Cerebellar cortex (tissue), 1 donor: ENCODE measurements at places on chromosomes 7 and 10.

GRCh38 chr7:93980744-93981479 lies 23.2 kb downstream of the BET1 start:
- DNase-seq: no peak

DNA sequence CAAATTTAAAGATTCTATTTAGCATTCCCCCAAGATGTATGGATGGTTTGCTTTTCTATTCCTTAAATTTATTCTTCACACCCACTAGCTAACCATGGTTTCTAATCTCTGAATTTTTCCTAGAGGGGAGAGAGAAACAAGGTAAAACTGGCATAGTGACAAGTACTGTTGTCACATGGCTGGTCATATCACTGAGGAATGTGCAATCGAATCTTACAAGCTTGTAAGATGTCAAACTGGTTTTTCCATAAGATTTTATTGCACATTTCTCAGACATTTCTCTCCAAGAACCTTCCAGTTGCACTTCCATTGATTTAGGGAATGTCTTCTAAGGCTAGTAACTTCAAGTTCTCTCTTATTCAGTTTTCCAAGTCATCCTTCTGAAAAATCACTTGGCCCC lies 89.8 kb downstream of the MBL2 start:
- DNase-seq: no peak

GRCh38 chr10:69614130-69614529 lies 15.9 kb upstream of the FAM241B start:
- DNase-seq: no peak

- DNase-seq: peak; percentile 63
These were observed 997.3 kb downstream of the REEP3 start for GRCh38 chr10:64518456-64518855.

GRCh38 chr7:131546583-131547141 lies 9.8 kb downstream of the PODXL start:
- DNase-seq: peak; percentile 43

- no peak for DNase-seq
These were observed 18.8 kb upstream of the CHST12 start for GRCh38 chr7:2384354-2385243.

DNA sequence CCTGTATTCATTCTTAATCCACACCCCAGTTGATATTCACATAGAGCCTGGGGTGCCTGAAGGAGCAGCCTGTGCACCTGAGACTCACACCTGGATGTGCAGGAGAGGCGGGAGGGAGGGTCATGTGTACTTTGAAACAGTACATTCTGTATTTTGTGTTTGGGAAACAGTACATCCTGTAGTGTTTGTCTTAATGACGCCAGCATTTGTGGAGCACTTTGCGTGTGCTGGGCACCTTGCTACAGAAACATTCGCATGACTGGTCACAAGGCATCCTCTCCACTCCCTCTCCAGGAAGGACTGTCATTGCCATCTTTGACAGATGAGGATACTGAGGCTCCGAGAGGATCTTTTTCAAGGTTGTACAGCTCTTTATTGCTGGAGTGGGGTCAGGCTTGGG lies 132.1 kb downstream of the TACC2 start:
- DNase-seq: no peak

GRCh38 chr10:100182281-100182680 lies 3.5 kb downstream of the ERLIN1 start:
- DNase-seq: no peak

DNA sequence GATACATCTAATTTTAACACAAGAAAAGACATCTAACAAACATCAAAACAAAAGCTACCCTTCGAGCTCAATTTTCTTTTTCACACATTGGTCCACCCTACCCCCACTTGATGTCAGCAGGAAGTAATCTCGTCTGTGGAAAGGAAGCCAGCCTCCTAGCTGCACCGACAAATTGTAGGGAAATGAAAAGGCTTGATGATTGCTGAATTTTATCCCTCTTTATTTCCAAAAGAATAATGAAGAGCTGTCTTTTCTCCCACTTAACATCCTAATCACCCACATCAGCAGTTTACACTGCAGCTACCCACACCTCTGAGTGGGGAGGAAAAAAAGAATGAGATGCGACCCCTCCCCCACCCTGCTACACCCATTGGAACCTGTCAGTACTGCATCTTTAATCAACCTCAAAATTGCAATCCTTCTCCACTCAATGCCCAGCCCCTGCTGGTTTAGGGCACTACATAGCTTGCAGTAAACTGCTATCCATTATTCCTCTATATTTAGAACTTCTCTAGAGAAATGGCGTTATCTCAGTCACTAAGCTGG lies 10.6 kb upstream of the CPVL start:
- no peak for DNase-seq

- DNase-seq: peak; percentile 54
These were observed at the start of gene FKBP9 for GRCh38 chr7:32957326-32958045. Gene FKBP9, plus strand, starts transcription at chr7:32957440. Its CDS starts 134 bp downstream, at chr7:32957574.

- no peak for DNase-seq
These were observed 137.3 kb downstream of the TCERG1L start for GRCh38 chr10:131174211-131174565.

- DNase-seq: no peak
These were observed 11.8 kb downstream of the MET start for GRCh38 chr7:116683786-116684185.

DNA sequence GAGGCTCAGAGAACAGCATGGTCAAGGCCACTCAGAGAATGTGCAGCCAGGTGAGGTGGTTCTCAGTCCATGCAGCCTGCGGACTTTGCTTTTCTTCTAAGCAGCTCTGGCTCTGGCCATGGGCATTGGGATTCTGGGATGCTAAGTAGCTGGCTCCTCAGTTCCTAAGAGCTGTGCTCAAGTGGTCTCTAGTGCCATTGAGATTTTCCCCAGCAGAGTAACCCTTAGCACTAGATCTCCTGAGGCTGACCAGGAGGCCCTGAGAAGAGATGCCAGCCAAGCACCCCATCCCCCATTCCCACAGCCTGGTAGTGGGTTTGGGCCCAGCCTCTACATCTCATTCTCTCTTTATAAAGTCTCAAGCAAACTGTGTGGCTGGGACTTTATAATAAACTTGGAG lies 77.1 kb downstream of the KCNMA1 start:
- no peak for DNase-seq

GRCh38 chr10:29214551-29214950 lies 74.3 kb upstream of the LYZL1 start:
- DNase-seq: no peak

GRCh38 chr10:49429458-49429857 lies 33.6 kb upstream of the DRGX start:
- no peak for DNase-seq

DNA sequence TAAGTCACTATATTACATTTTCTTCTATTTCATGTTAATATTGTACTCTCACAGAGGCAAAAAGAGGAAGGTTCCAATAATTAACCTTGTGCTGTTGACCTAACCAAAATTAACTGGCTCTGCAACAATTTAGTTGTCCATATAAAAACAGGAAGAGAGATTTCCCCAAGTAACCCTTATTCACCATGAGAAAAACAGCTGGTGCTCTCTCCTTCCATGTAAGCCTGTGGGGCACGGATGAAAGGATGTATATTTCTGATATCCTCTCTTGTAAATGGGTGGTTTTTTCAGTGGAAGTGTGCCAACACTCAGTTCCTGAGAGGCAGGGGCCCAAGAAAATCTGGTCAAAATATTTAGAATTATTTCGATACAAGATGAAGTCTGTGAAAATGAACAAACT lies 358.1 kb downstream of the CRPPA start:
- DNase-seq: no peak

- DNase-seq: no peak
These were observed 176.6 kb upstream of the MKLN1 start for GRCh38 chr7:131151034-131151433.

DNA sequence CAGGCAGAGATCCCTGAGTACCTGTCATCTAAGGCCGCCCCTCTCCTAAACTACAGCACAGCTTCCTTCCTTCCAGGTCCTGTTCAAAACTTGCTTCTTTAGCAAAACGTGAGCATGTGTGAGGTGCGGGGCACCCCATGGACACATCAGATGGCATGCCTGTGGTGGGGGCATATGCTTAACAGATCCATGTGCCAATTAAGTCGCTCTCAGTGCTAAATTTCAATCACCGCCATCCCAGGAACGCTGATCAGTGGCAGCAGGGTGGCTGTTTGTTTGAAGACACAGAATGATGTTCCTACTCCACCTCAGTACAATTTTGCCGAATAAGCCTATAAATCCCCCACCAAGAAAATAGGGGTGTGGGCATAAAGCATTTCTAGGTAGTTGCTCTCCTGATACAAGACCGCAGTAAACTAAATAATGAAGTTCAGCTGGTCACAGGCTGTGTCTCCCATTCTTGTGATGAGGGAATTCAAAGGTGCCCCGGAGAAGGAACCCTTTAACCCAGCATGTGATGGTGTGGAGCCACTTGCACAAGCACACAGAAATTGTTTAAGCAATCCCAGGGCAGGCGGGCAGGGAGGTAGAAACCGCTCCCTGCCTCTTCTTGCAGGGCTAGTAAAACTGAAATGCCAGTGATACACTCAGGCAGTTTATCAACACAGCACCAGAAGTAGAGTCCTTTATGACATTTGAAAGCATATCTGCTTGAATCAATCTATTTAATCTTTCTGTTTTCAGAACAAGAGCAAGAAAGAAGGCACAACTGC lies 205.7 kb downstream of the SORCS1 start:
- DNase-seq: peak; percentile 72

GRCh38 chr7:66211429-66211828 lies 6.3 kb downstream of the TPST1 start:
- DNase-seq: no peak

- DNase-seq: no peak
These were observed 28.3 kb upstream of the PIP4K2A start for GRCh38 chr10:22742678-22743077.

- DNase-seq: no peak
These were observed 382.5 kb downstream of the PARD3 start for GRCh38 chr10:34432589-34432988.

- no peak for DNase-seq
These were observed 32.2 kb upstream of the CUBN start for GRCh38 chr10:17161775-17162174.

DNA sequence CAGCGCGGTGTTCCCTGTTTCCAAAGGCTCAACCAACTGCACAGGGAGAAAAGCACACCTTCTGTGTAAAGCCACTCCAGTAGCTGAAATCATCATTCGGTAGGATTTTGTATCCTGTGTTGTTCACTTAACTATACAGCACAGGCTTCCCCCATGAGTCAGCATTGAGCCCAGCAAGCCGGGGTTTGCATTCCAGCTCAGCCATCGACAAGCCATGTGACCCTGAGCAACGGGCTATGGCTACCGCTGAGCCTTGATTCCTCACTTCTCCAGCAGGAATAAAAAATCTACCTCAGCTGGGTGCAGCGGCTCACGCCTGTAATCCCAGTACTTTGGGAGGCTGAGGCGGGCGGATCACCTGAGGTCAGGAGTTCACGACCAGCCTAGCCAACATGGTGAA lies 44.1 kb upstream of the ATP6V0A4 start:
- DNase-seq: no peak

- no peak for DNase-seq
These were observed 57.0 kb downstream of the STK32C start for GRCh38 chr10:132250481-132251475.

- no peak for DNase-seq
These were observed 206.7 kb upstream of the KCTD7 start for GRCh38 chr7:66421830-66422475.
